ENCODE measurements at places on chromosomes 5 and 9.

DNA sequence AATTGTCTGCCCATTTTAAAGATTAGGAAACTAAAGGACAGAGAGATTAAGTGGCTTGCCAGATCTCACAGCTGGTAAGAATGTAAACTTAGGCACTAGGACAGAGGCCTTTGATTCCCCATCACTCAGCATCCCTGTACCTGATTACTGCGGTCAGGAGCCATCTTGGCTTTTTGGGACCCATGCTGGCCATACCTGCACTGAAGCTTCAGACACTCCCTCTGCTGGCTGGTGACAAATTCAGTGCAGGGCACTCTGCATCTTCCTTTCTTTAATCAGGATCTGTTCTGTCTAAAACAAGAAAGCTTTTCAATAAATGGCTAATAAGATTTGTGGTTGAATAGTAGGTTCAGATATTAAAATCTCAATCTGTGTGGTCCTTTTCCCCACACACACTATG, 215.5 kb upstream of the RORB start:
- DNase-seq: no peak

DNA sequence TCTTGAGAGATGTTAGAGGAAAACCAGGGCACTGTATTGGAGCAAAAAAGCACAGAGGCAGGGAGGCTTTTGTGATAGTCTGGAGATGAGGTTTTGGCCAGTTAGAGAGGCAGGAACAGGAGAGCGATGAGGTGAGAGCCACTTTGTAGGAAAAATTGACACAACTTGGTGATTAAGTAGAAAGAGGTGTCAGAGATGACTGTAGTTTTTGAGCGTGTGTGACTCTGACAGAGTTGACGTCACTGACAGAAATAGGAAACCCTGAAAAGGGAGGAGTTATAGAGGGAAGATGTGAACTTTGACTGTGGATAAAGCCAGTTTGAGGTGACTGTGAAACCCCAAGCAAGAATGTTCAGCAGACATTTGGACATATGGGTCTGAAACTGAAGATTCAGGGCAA, 15.7 kb downstream of the NFX1 start:
- no peak for DNase-seq

DNA sequence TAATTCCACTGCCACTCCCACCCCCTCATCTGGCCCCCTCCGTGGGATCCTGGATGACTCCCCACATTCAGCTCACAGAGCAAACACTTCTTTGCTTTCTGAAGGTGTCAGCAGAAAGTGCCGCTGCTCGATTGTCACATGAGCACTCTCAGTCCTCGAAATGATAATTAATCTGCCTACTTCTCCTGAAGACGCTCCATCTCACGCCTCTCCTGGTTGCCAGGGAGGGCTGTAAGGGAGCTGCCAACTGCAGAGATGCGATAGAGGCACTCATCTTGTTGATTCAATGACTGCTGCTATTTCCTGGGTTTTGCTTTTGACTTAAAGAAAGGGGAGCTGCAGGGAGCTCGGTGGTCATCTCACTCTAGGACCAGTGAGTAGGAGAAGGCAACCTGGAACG, 206.5 kb downstream of the DAB2IP start:
- DNase-seq: no peak

- no peak for DNase-seq
These were observed 89.3 kb upstream of the ALDH1A1 start for GRCh38 chr9:73042155-73042554.

GRCh38 chr5:69497006-69497520, 4.5 kb downstream of the OCLN start:
- DNase-seq: no peak

DNA sequence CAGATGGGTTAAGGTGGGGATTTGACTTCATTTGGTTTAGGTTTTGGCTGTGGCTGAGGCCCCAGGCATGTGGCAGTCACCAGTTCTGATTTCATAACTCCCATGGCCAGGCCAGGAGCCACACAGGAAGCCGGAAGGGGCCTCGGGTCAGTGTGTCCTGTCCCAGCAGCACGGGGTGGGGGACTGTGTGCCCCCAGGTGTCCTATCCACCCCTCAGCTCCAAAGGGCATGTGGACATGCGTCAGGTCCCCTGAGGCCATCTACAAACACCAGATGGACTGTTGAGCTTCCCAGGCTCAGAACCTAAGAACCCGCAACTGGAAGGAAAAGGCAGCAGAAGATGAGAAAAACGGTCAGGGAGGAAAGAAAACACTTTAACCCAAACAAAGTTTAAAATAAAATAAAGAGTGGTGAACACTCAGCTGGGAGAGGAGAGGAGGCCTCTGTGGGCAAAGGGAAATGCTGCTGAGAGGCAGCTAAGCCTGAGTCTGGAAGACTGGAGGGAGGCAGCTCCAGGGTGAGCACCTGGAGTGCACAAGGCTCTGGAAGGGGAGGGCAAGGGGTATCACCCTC, 260.8 kb downstream of the AUH start:
- DNase-seq: no peak

DNA sequence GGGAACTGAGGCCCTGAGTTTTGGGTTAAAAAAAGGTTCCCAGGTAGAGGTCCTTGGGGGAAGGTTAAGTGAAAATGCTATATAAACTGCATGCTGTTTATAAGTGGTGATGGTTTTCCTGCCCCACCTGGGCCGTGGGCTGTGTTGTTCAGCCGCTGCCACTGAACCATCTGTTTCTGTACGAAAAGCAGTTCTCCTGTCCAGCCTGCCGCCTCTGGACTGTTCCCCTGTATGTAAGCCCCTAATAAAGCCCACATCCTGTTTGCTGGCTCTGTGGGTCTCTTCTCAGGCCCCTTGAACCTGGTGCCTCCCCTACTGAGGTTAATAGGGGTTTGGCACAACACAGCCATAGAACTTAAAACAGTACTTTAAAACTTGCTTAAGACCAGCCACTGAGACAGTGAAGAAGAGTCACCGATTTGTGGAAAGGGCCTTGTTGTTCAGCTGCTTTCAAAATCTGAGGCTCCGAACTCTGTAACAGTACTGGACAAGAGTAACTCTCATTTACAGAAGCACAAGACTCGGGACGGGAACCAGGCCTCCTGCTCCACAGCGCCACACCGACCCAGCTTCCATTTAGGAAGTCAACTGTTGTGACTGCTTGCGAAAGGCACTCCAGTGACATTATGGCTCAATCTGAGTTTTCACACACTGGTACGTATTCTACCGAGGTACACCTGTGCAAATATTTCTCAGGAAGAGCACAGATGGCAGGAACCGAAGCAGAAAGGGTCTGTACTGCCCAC, 192.5 kb downstream of the CDK5RAP2 start:
- no peak for DNase-seq

- DNase-seq: no peak
These were observed 13.6 kb upstream of the PALM2AKAP2 start for GRCh38 chr9:109766351-109766750.

DNA sequence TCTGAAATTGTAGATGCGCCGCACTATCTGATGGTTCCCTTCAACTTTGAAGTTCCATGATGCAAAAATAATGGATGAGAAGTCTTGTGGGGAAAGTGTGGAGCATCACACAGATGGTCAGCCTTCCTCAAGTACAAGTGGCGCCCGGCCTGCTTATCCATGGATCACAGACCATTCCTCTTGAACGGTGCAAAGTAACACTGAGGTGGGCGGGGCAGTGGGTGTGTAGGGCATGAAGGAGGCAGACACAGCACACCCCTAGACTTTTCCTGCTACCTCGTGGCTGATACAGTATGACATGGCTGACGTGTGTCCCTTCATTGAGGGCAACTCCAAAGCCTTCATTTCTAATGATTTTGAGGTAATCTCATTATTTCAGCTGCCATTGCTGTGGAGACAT, 2.5 kb upstream of the GNG10 start:
- DNase-seq: no peak

DNA sequence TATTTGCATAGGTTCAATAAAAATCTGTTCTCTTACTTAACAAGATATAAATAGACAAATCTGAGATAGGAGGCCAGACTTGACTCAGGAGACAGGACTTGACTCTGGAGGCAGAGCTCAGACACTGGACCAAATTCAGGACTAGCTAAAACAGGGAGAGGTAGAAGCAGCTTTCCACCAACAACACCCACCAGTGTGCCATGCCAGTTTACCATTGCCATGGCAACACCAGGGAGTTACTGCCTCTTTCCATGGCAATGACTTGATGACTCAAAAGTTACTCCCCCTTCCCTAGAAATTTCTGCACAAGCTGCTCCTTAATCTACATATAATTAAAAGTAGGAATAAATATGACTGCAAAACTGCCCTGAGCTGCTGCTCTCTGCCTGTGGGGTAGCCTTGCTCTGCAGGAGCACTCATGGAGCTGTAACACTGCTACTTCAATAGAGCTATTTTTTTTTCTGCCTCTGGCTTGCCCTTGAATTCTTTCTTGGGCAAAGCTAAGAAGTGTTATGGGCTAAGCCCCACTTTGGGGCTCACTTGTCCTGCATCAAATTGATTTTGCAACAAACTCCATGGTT, 473.0 kb downstream of the PLK2 start:
- DNase-seq: peak; percentile 66

DNA sequence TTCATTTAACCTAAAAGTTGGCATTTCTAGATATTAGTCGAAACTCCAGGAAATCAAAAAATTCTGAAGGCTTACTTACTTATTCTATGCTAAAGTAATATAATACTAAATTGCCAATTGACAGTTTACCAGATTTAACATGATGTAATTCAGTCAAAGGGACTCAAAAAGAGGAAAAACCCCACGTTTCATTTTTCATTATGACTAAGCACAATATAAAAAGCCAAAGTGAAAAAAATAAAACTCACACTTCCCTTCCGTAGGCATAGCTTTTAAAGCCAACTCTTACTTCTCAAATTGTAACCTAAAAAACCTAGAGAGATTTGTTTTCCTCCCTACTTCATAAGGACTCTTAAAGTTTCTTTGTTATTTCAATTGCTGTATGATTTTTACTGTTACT, 146.6 kb downstream of the RAPGEF6 start:
- no peak for DNase-seq

- DNase-seq: no peak
These were observed 274.1 kb downstream of the ARHGAP26 start for GRCh38 chr5:143044265-143044664.

- DNase-seq: no peak
These were observed 23.2 kb downstream of the EGR1 start for GRCh38 chr5:138488481-138488945.

DNA sequence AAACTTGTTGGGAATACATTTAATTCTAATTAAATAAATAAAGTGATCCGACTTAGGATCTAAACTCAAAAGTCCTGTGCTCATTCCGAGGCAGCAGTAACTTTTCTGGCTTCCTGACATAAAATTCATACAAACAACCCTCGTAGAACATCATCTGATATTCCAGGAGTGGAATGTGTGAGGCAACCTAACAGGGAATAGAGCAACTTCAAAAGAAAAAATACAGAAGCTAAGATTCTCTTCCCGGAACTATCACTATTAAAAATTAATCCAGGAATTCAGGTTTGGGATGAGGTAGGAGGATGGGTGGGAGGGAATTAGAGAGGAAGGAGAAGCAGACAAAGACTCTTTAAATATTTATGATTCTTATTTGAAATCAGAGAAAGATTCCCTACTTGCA, 32.9 kb upstream of the TRIO start:
- DNase-seq: no peak
